ENCODE measurements at places on chromosomes 5 and 9.

DNA sequence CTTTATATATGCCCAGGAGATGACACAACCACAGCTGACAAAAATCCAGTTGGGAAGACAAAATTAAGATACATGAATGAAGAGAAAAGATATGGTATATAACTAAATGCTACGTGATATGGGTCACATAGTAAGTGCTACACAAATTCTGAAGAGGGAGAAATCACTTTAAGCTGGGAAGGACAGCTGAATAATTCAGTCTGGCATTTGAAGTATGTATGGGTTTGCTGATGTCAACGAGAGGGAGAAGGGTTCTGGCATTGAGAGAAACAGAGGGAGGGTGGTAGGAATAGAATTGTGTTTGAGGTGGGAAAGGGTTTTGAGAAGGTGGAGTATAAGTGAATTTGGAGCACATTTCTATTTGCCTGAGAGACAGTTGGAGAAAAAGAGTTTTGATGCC lies 6.7 kb upstream of the SLIT3 start:
- DNase-seq, result no peak

DNA sequence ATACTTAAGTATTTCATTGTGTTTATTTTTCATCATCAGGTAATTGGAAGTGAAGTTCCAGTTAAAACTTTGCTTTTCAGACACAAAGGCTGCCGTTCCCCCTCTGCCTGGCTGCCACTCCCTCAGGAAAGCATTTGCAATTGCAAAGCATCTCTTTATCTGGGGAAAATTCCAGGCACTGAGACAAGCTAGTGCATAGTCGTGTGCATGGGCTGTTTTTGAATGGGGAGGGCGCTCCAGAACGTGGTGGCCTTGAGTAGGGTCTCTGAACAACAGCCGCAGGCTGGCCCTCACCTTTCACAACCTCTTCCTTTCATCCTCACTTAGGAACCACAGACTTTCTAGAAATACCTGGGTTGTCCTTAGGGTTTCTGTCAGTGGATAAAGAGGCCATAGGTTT lies 285.1 kb upstream of the ADAMTS16 start:
- no peak for DNase-seq

- DNase-seq, result no peak
Observed at GRCh38 chr5:110769000-110769681, 30.3 kb downstream of the SLC25A46 start.

DNA sequence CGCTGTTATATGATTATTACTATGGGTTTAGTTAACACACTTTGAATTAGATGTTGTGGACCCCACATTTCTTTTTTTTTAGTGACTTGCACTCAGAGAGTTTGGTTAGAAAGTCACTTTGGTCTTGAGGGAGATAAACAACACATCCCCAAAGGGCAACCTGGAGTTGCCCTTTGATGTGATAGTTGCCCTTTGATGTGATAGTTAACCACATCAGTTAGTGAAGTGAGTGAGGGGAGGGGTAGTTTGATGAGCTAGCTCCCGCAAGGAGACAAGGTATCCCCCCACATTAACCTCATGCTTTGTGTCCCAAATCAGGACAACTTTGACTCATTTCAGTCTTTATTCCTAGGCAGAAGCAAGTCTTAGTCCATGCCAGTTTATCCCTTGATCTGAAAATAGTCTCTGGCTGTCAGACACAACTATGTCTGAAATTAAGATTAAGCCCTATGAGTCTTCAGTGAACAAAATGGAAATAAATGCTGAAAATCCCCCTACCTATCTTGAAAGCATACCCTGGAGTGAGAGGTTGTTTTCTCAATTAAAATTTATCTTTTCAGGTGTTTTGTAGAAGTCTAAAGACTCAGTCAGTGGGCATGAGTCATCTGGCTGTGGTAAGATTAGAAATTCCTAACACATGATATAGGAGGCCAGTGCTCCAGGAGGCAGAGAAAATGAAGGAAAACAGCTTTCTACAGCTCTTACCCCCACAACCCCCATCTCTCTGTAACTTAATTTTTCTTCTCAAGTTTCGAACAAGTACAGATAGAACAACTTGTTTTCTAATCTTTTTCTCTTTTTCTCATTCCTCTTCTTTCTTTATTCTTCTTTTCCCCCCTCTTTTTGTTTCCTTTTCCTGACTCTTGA lies 208.9 kb upstream of the DMRTA1 start:
- no peak for DNase-seq

DNA sequence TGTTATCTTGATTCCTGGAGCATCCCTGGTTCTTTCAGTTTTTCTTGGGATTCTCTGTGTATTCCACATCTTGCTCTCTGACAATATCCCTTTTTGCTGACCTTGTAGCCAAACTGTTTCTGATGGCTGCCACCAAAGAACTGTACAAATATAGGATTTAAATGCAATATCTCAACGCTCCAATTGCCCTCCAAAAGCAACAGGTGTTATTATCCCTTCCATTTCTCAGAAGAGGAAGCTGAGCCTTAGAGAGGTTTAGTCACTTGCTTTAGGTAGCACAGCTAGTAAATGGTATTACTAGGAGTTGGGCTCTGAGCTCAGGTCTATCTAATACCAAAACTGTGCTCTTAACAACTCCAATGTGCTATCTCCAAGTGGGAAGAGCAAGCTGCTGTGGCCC lies 24.2 kb upstream of the HAND1 start:
- DNase-seq, result no peak

GRCh38 chr5:141560725-141561483 lies 57.9 kb downstream of the DIAPH1 start:
- DNase-seq, result no peak

DNA sequence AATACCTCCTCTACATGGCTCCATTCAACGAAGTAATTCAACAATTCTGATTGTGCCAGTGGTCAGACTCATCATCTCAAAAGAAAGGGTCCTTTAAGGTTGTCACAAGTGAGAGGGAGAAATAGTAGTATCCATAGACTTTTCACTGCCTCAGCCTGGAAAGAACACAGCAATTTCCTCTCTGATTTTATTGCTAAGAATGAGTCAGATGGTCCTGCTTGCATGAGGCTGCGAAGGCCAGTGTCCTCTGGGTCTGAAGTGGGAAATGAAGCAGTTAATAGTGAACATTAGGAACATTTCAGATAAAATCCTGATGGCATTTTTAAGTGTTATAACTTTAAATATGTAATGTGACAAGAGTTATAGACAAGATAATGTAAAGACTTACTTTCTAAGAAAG lies 979.0 kb downstream of the EFNA5 start:
- DNase-seq, result no peak

DNA sequence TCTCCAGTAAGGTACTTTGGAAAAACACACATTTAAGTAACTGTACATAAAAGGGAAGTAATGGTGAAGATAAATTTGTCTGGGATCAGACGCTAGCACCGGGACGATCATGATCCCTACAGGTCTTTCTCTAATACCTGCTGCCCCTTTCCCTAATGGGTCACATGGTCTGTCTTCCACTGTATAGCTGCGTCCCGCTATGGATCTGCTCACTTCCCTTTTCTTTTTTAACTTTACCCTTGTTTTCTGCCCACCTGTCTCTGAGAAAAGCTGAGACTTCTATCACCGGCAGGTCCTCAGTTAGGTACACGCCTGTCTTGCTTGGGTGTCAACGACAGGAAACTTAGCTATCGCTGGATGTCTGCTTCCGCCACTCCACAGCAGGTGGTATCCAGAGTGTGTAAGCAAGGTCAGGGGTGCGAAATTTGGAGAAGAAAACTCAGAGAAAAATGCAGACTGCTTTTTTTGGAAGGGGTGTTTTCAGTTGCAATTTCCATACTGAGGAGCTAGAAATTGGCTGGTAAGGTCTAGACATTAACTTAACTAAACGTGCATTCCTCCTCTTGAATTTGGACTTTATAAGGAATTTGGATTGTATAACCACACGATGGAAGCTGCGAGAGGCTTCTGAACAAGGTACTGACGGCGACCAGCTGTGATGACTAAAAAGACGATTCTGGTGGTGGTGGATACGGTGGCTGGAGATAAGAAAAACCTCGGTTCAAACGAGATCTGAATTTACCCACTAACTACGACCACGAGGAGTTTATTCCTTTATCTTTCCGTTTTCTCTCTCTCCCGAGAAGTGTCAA lies 1.1 kb upstream of the ICE1 start:
- peak; percentile 5 for DNase-seq

DNA sequence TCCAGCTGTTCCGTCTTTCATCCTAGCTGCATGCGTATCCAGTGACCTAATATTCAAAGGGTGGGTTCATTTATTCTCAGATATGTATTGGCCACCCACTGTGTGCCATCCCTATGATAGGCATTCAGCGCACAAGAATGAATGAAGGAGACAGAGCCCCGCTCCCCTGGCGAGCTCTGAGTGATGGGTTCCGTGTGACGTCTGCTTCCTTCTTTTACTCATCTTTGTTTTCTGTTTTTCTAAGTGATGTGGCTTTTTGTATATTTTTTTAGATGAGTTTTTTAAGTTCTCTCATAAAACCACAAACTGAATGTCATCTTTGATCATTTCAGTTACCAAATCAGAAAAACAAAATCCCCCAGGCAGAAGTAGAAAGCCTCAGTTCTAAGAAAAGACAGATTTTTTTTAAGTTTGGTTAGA lies 168.3 kb upstream of the OTULINL start:
- DNase-seq, result no peak

DNA sequence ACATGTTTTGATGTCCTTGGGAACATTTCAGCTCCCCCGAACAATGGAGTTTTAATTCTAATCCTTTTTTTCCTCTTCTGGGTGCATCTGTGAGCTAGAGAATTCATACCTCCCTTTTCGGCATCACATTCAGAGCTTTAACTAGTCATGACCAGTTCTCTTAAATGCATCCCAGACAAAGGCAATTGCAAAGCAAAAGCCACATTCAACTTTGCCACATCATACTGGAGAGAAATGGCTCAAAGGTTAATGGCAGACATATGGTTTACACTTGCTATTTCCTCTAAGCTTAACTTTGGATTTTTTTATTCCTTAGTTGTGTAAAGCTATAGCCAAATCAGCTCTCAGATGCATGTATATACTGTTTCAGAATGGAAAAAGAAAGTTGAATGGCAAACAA lies 153.3 kb downstream of the ESM1 start:
- no peak for DNase-seq

DNA sequence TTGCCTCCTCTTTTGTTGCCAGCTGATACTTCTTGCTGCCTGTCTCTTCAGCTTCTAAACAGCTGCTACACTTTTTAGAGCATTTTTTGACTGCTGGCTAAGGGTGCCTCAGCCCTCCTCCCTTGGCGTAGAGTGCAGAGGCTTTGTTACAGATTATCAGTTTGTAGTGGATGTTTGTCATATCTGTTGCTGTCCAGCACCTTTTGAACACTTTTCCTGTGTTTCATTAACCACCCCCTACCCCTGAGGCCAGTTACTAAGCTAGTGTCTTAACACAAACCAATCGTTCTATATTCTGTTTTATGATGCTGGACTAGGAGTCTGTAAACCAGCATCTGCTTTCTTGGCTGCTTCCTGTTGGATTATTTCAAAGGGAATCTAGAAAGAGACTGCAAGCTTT lies 441.5 kb downstream of the DNAH5 start:
- no peak for DNase-seq

All from stimulated activated CD4-positive, alpha-beta T cell treated with anti-CD3 and anti-CD28 coated beads, Interleukin-1b, Interleukin-23, amount 100 ng/mL, for 4 hours (primary cell).